ENCODE measurements at places on chromosomes 16 and 17.

DNA sequence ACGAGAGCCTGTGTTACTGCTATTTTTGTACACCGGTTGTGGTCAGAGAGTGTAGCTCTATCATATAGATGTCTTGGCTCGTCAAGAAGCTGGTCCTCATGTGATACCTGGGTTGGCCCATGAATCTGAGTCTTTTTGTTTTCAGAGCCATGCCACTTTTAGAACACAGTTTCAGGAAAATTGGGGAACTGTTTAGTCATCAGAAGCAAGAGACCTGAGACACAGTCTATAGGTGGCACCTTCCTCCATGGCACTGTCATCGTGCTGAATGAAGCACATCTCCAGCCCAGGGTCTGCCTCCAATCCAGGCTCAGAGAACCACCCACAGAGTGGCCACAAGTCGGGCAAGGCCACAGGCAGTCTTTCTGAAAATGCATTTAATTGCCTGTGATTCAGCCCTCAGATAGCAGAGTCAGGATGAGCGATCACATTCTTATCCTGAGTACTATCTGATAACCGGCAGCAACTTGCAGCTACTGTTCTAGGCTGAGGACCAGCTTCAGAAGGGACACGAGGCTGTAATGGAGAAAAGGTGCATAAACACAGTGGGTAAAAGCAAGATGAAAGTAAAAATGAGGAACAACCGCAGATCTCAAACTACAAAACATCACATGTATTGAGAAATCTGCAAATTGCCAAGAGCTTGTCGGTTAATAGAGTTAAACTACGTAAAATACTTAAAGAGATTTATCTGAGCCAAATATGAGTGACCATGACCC, 14.2 kb upstream of the HAPSTR1 start:
- DNase-seq, result no peak

DNA sequence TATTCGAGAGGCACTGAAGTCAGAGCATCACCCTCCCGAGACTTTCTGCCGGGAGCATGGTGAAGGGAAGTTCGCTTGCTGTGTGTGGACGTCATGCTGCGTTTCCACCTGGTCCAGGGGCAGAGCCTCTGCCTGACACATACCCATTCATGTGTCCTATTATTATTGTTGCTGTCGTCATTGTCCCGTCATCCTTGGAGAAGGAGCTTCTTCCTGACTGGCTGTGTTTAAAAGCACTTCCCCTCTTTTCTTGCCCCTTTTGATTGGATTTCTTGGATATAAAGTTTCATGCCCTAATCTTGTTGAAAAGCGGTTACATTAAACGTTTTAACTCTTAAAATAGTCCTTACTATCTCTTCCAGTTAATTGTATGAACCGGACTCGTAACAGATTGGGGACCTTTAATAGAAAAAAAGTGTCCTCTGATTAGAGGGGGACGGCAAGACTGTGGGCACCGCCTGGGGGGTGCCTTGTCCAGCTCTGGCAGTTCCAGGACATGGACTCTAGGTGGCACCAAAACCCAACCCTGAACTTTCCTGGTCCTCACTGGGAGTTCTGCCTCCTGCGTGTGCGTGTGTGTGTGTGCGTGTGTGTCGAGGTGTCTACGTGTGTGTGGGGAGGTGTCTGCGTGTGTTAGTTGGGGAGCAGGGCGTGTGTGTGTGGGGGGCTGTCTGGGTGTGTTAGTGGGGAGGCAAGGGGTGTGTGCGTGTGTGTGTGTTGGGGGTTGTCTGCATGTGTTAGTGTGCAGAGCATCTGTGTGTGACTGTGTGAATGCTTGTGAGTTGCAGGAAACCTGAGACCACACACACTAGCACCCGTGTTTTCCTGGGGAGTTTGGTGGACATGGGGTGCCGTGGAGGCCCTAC, 133.3 kb upstream of the CIBAR2 start:
- peak; percentile 47 for DNase-seq

GRCh38 chr17:29592850-29593551, at the start of gene ANKRD13B:
TSS of gene ANKRD13B (plus strand) at chr17:29593132. CDS start at chr17:29593622, 490 bp downstream.
- no peak for DNase-seq

DNA sequence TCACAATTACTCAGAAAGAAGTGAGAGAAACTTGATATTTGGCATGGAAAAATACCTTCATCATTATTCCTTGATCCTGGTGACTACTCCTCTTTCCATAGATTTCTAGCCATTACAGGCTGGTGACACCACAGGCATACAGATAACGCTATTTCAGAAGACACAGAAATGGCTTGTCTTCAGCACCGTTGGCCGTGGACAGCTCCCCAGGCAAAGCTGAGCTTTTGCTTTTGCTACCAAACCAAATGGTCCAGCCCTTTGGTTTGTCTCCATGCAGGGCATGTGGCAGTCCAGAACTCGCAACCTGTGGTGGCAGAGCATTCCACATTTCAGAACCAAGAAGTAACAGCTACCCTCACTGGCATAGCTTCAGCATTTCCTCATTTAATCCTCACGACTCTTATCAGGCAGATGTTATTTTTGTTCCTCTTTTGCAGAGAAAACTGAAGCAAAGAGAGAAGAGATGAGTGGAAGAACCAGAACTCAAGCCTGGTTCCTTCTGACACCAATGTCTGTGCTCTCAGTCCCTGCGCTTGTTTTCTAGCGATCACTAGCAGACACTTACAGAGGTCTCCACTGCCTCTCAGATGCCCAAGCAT, 55.5 kb downstream of the HS3ST4 start:
- DNase-seq, result no peak

- no peak for DNase-seq
Observed at GRCh38 chr17:68061512-68062313, 26.2 kb downstream of the KPNA2 start.

Data from fibroblast of the conjunctiva (primary cell).